Mesothelial cell of epicardium (in vitro differentiated cells): ENCODE measurements at places on chromosomes 7 and 10.

GRCh38 chr7:150942591-150943452 is 35.3 kb downstream of the KCNH2 start:
- no peak for DNase-seq

DNA sequence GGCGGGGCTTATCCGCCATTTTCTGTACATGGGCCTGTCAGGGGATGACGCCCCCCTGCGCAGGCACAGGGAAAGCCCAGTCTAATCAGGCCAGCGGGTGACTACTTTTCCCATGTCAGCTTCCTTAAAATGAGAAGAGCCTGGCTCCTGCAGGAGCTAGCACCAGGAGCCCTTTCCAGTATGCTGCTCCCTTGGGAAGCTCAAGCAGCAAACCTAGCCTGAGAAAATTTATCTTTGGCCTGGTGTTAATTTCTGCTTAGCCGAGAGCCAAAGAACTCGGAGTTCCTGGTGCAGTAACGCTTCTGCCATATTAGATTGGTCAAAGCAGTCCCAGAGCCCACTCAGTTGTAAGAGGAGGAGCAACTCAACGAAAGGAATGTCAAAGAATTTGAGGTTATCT is 239.0 kb upstream of the PHYHIPL start:
- no peak for DNase-seq

- no peak for DNase-seq
Observed at GRCh38 chr7:154865984-154866685, 136.8 kb downstream of the PAXIP1 start.

DNA sequence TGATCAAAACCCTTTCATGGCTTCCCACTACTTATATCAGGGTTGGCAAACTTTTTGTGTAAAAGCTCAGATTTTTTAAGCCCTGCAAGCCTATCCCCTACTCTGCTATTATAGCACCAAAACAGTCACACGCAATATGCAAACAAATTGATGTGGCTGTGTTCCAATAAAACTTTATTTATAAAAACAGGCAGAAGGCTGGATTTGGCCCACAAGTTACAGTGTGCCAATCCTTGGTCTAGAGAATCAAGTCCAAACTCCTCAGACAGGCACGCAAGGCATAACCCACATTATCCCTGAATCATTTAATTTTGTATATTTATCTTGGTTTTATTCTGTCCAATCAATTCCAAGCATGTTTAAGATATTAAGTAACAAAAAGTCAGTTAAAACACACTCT is 71.9 kb downstream of the SGMS1 start:
- no peak for DNase-seq

DNA sequence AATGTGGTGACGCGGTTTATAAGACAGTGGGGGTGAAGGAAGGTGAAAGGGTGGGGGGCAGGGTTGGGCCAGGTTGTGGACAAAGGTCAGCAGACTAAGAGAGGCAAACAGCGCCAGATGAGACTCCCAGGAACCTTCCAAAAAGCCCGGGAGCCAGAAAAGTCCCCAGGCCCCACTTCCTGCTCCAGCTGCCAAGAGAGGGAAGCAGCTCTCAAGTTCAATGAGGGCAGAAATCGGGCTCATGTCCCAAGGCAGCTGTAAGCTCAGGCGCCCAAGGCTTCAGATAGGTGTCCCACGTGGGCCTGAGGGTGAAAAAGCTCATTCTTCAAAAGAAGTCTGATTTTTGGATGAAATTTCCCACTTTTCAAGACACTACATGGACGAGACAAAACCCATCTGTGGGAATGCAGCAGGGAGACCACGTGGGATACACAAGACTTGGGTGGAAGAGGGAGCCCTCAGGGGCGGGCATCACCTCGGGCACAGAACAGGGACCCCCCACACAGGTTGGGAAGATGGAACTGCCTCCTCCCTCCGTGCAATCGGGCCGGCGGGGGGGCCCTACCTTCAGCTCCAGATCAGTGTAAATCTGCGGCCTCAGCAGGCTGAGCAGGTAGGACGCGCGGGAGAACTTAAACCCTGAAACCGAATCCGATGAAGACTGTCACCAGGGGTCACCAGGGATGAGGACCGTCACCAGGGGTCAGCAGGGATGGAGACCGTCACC is 7.8 kb downstream of the PYROXD2 start:
- no peak for DNase-seq

GRCh38 chr10:96794836-96795733 is 37.0 kb upstream of the LCOR start:
- no peak for DNase-seq

DNA sequence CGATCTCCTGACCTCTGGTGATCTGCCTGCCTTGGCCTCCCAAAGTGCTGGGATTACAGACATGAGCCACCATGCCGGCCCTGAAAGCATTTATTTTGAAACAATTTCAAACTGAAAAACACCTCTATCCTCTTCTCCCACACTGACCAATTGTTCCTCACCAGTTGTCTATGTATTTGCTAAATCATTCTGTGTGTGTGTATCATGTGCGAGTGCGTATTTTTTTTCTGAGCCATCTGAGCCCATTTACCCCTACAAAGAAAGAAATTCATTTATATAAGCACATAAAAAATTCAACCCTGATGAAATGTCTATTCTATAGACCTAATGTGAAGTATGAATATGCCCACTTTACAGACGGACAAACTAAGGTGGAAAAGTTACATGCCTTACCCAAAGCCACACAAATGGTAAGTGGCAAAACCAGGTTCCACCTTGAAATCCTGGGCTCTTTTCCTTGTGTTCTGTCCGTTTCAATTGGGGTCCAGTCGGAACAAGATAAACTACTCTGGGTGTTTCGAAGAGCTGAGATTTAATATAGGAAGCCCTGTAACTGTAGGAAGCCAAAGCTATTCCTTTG is 46.8 kb downstream of the RBM17 start:
- DNase-seq, result no peak

DNA sequence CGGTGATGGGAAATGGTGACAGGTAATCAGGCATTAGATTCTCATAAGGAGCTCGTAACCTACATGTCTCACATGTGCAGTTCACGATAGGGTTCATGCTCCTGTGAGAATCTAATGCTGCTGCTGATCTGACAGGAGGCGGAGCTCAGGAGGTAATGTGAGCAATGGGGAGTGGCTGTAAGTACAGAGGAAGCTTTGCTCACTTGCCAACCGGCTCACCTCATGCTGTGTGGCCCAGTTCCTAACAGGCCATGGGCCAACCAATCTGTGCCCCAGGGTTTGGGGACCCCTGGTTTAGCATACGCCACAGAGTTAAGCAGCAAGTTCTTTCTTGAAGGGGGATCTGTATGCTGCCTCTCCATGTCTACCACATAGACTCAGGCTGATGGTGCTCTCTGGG is 133.1 kb downstream of the IQUB start:
- no peak for DNase-seq

DNA sequence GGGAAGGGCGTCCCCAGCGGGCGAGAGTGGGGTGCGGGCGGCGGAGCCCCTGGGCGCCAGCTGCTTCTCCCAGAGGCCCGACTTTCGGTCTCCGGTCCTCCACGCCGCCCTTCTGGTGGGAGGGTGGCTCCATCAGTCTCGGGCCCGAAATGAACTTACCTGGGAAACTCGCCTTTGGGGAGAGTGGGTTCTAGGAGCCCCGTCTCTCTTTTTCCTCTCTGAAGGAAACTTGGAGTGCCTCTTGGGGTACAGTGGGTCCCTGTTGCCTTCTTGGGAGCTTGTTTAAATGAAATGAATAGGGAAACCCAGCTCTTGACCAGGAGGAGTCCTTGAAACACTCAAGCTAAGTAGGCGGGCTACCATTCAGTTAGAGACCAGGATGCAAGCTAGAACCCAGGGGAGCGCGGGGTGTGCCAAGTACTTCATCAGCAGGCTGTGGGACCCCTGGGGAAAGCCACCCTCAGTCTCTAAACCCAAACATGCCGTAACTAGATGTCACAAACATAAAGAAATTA is 1.3 kb downstream of the SLC26A4 start:
- DNase-seq, result no peak

- DNase-seq, result no peak
Observed at GRCh38 chr7:85038466-85038865, 148.4 kb downstream of the SEMA3D start.

- DNase-seq, result no peak
Observed at GRCh38 chr7:148706368-148706767, 7.7 kb downstream of the CUL1 start.

DNA sequence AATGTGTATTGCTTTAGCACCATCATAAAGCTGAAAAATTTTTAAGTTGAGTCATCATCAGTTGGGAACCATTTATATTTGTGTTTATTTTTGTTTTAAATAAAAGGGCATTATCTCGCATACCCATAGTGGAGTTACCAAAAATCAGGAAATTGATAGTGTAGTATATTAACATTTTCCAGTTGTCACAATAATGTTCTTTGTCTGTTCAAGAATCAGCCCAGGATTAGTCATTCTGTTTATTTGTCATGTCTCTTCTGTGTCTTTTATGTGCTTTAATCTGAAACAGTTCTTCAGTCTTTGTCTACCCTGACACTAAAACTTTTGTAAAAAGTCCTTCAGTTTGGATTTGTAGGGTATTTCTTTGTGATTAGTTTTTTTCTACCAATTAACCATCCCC is 827.8 kb upstream of the ZWINT start:
- DNase-seq, result no peak

DNA sequence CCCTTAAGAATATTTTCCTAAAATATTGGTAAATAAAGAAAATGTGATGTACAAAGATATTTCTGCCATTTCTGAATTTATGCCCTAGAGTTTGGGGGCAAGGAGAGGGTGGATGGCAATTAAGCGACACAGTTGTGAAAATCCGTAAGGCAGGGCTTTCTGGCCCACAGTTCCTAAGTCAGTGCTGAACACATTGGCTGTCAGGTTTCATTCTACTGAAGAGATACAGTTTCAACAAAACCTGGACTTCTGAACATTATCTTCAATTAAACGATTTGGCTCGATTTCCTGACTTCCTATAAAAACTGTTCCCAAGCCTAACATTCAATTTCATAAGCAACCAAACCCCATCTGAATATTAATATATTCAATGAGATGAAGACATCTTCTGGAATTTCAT is 61.1 kb upstream of the NEBL start:
- no peak for DNase-seq

DNA sequence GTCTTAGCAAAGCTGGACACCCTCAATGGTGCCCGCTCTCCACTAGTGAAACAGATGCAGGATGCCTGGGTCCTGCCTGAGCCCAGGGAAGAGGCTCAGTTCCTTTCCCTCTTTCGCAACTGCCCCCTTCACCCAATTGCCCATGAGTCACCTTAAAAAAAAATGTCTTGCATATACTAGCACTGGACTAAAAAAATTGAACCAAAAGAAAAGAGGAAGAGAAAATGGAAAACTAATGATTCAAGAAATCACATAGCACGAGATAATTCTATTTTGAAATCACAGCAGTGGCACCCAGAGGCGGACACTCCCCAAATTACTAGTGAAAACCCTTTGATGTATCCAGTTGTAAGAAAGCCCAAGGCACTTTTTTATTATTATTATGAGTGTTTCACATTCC is 972.5 kb downstream of the LRMDA start:
- no peak for DNase-seq

- DNase-seq, result no peak
Observed at GRCh38 chr7:107779647-107780099, 23.4 kb downstream of the SLC26A3 start.

DNA sequence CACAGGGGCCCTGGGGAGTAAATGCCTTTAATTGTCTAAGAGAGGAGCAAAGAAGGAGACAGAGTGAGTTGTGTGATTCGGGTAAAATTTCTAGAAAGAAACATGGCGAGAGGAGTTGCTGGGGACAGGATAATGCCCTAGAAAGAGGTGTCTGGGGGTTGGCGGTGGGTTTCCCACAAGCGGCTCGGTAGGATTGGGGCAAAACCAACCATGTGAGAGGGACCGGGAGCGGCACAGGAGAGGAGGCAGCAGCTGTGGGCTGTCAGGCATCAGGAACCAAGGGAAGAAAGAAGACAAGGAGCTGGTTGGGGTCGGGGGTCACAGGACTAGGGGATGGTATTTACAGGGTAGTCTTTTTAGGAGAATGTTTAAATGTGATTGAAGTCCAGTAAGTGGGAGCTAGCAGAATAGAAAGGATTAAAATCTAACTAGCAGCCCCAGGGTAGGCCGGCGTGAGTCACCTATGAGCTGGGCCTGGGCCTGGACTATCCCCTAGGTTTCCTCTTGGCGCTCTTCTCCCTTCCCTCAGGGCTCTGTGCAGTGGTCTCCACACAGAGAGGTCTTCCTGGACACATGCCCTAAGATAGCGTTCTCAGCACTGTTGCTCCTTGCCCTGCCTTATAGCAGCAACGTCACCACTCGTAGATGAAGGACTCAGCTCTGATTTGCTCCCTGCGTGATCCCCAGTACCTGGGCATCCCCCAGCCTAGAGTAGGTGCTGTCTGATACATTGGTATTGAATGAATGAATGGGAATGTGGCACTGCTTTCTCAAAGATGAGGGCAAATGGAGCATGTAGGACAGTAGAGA is 32.6 kb downstream of the IKZF1 start:
- DNase-seq, result no peak

DNA sequence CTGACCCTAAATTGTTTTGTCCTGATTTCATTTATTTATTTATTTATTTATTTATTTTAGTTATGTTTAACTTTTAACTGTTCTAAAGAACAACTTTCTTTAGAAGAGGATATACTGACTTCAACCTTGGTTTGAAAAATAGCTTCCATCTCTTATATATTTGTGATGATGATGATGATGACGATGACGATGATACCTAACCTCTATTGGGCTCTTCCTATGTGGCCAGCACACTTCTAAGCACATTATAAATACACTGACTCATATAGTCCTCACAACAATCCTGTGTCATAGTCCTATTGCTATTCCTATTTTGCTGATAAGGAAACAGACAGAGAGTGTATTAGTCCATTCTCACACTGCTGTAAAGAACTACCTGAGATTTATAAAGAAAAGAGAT is 162.9 kb upstream of the KIAA1217 start:
- DNase-seq, result no peak

DNA sequence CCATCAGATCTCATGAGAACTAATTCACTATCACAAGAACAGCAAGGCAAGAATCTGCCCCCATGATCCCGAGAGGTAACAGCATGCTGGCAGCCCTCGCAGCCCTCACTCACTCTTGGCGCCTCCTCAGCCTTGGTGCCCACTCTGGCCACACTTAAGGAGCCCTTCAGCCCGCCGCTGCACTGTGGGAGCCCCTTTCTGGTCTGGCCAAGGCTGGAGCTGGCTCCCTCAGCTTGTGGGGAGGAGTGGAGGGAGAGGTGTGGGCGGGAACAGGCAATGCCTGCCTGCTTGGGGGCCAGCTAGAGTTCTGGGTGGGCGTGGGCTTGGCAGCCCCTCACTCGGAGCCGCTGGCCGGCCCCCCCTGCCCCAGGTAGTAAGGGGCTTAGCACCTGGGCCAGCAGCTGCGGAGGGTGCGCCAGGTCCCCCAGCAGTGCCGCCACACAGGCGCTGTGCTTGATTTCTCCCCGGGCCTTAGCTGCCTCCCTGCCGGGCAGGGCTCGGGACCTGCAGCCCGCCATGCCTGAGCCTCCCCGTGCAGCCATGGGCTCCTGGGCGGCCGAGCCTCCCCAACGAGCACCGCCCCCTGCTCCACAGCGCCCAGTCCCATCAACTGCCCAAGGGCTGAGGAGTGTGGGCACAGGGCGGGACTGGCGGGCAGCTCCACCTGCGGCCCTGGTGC is 24.0 kb upstream of the ZNF438 start:
- no peak for DNase-seq

- DNase-seq, result no peak
Observed at GRCh38 chr10:70186090-70186489, 15.8 kb upstream of the SAR1A start.
